Right atrium auricular region (tissue), 2 donors: ENCODE measurements at places on chromosomes 1 and 21. TPM values are rescaled to one million over a fixed set of nuclear protein-coding genes. Genes with fewer than 3 reads are reported as not detected.

The FAM151A gene
- 0.63 TPM for total RNA-seq

GRCh38 chr1:101153692-101154091 lies 83.1 kb upstream of the S1PR1 start:
- no peaks in the 10 kb centered on the region for H3K36me3 ChIP-seq
- no peaks in the 10 kb centered on the region for H3K27me3 ChIP-seq
- H3K4me1 ChIP-seq = no peaks in the 10 kb centered on the region
- no peak for DNase-seq

DNA sequence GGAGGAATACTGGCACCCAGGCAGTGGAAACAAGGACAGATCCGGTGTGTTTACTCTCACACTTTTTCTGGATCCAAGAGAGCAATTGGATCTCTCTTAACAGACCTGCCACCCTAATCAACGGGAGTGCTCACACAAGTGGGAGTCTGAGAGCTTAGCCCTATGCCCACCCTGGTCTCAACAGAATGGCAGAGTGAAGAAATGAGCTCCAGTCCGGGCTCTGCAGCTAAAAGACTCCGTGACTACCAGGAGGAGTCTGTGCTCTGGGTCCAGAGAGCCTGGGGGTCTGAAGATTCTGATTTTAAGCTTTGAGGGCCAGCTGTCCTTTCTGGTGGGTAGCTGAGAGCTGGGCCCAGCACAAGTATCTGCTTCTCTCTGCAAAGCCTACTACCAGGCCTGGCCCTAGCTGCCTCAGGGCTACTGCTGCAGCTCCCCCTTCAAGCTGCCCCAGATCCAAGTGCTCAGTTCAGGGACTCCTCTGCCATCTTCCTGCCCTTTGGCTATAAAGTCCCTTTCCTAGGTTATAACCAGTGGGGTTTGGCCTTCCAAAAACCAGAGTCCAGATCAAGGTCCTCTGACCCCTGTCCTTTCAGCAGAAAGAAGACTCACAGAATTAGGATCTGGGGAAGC lies 3.9 kb downstream of the S100A9 start:
- no peak for DNase-seq
- no peaks in the 10 kb centered on the region for H3K27me3 ChIP-seq
- no peaks in the 10 kb centered on the region for H3K36me3 ChIP-seq
- no peak overlapping the region for H3K27ac ChIP-seq

The LINGO4 gene
- total RNA-seq = 0.20 TPM

- DNase-seq = no peak
Measured at GRCh38 chr1:24536391-24536840, 19.5 kb upstream of the NCMAP start.

The CLDN17 gene
- not detected for total RNA-seq

DNA sequence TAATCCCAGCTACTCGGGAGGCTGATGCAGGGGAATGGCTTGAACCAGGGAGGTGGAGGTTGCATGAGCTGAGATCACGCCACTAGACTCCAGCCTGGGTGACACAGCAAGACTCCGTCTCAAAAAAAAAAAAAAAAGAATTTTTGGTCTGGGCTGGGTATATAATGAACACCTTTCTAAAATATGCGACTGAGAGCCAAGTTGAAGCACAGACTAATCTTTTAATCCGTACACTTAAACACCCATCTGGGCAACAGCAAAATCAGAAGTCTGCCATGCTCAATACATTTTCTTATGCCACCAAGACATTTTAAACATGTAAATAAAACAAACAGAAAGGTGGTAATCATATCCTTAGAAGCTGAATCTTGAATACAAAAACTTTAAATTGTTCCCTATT lies 31.6 kb upstream of the ABCB10 start:
- peaks cover 27% of the 10 kb centered on the region for H3K36me3 ChIP-seq
- H3K4me1 ChIP-seq = no peaks in the 10 kb centered on the region
- no peak overlapping the region for H3K4me3 ChIP-seq
- no peaks in the 10 kb centered on the region for H3K27me3 ChIP-seq
- DNase-seq = no peak

DNA sequence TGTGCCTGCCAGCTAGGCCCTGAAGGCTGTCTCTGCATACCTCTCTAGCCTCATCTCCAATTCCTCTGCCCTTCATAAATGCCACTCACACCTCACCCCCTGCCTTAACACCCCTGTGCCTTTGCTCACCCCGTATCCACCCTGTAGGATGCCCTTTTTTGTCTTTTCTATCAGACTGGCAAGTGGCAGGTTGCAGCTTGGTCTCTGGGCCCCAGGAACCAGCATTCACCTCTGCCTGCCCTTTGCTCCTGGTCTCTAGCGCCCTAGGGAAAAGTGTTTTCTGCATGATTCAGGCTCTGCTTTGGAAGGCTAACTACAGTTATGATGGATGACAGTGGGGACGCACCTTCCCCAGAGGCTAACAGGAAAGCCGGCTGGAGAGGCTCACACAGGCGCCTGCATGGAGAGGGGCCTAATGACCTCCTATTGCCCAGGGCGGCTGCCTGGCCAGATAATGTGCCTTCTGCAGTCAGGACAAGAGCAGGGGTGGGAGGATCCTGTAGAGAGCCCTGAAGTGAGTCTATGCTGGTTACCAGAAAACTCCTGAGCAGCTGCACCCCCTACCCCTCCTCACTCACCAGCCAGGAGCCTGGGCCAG lies 11.2 kb downstream of the KANK4 start:
- no peaks in the 10 kb centered on the region for H3K27me3 ChIP-seq
- H3K27ac ChIP-seq = no peak overlapping the region
- no peaks in the 10 kb centered on the region for H3K4me1 ChIP-seq

- H3K4me1 ChIP-seq = no peaks in the 10 kb centered on the region
- H3K4me3 ChIP-seq = no peak overlapping the region
- no peak overlapping the region for H3K27ac ChIP-seq
Measured at GRCh38 chr1:22717037-22717760, 6.6 kb downstream of the EPHB2 start.

DNA sequence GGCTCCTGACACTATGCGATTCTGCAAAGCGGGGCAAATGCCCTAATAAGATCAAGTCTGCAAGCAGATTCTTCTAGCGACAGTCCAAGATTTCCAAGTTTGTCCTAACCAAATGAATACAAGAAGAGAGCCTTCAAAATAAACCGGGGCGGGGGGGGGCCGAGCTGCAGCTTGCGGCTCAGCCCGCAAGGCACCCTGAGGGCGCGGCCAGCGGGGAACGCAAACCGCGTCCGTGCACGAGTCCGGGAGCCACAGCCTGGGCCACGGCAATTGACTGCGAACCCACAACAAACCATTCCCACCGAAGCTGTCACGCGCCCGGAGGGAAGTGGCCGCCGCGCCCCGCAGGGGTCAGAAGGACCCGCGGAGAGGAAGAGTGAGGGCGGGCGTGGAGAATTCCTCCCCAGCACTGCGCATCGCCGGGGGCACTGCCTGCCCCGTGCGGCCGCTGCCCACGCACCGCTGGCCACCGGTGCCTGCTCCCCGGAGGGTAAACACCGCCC lies 687 bp downstream of the TGFBR3 start:
- H3K27ac ChIP-seq = peak overlapping the region; percentile 96
- peak overlapping the region; percentile 94 for H3K4me3 ChIP-seq
- no peaks in the 10 kb centered on the region for H3K36me3 ChIP-seq
- no peak for DNase-seq
- H3K4me1 ChIP-seq = no peaks in the 10 kb centered on the region
- no peaks in the 10 kb centered on the region for H3K27me3 ChIP-seq

DNA sequence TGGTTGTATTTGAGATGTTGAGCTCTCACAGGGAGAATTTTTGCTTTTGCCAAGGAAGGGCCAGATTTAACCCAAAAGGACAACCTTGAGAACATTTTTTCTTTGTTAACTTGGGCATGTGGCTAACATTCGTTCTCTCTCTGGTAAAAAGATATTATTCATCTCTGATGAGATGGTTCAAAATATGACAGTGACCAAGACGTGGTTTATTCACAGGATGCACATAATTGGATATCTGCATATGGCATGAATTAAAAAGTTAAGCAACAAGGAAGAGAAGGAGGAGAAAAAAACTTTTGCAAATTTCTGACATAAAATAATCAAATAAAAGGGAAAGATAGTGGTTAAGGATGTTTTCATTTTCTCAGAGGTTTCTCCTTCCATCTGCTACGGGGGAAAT lies 43.1 kb upstream of the BCL10 start:
- H3K4me1 ChIP-seq = no peaks in the 10 kb centered on the region

GRCh38 chr21:30478004-30478403 lies 2.2 kb downstream of the KRTAP19-1 start:
- no peak overlapping the region for H3K27ac ChIP-seq
- H3K36me3 ChIP-seq = no peaks in the 10 kb centered on the region
- no peak overlapping the region for H3K4me3 ChIP-seq

DNA sequence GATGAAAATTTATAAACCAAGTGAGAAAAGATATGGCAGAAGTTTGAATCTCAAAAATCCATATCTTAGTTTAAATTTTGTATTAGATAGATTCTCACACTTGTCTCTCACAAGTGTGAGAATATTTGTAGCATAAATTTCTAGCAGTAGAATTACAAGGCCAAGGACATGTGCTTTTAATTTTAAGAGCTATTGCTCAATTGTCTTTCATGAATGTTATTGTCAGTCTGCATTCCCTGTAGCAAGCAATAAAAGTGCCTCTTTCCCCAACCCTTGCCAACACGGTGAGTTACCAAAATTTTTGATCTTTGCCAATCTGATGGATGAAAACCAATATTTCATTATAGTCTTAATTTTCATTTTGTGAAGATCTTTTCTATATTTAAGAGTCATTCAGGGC lies 64.0 kb downstream of the CTH start:
- no peaks in the 10 kb centered on the region for H3K36me3 ChIP-seq
- no peak overlapping the region for H3K4me3 ChIP-seq
- no peaks in the 10 kb centered on the region for H3K4me1 ChIP-seq
- H3K27ac ChIP-seq = no peak overlapping the region

GRCh38 chr1:246947255-246947654 lies 15.5 kb upstream of the AHCTF1 start:
- H3K4me3 ChIP-seq = no peak overlapping the region
- H3K27me3 ChIP-seq = no peaks in the 10 kb centered on the region
- peak; percentile 84 for DNase-seq
- H3K36me3 ChIP-seq = no peaks in the 10 kb centered on the region
- no peaks in the 10 kb centered on the region for H3K4me1 ChIP-seq
- H3K27ac ChIP-seq = peak overlapping the region; percentile 66

DNA sequence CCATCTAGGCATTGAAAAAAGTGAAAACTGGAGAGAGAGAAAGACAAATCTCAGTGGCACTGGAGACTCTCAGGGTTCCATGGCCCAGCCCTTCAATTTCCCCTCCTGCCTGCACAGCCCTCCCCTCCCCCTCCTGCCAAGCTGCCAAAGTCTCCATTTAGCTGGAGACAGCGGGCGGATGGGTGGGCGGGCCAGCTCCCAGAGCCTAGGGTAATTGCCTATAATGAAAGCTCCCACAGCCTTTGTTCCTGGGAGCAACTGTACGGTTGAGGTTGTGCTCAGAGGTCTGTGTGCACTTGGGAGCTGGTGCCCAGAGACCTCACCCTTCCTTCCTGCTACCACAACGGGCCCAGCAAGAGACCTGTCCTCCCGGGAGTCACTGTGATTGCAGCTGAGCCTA lies 89.6 kb downstream of the NAV1 start:
- no peaks in the 10 kb centered on the region for H3K27me3 ChIP-seq
- H3K4me3 ChIP-seq = no peak overlapping the region
- H3K36me3 ChIP-seq = no peaks in the 10 kb centered on the region
- DNase-seq = no peak

GRCh38 chr1:18155881-18156385 lies 48.3 kb downstream of the IGSF21 start:
- H3K27me3 ChIP-seq = no peaks in the 10 kb centered on the region
- H3K36me3 ChIP-seq = no peaks in the 10 kb centered on the region
- no peak overlapping the region for H3K27ac ChIP-seq

GRCh38 chr1:208090388-208091301 lies 153.5 kb downstream of the PLXNA2 start:
- H3K27me3 ChIP-seq = no peaks in the 10 kb centered on the region
- H3K27ac ChIP-seq = peak overlapping the region; percentile 15
- H3K36me3 ChIP-seq = peaks cover 21% of the 10 kb centered on the region
- H3K4me3 ChIP-seq = no peak overlapping the region

The NUAK2 gene
- total RNA-seq = 1.7 TPM

The OR2G6 gene
- not detected for total RNA-seq

- H3K4me3 ChIP-seq = no peak overlapping the region
- H3K27me3 ChIP-seq = no peaks in the 10 kb centered on the region
- no peaks in the 10 kb centered on the region for H3K4me1 ChIP-seq
Measured at GRCh38 chr1:117535821-117536220, 70.0 kb upstream of the TENT5C start.

GRCh38 chr21:10273196-10273595 lies 248.2 kb upstream of the TPTE start:
- H3K27me3 ChIP-seq = no peaks in the 10 kb centered on the region
- no peak overlapping the region for H3K27ac ChIP-seq
- H3K4me1 ChIP-seq = no peaks in the 10 kb centered on the region
- no peak for DNase-seq
- H3K36me3 ChIP-seq = no peaks in the 10 kb centered on the region

The CRYZL1 gene
- total RNA-seq = 19.0 TPM

The APCS gene
- not detected for total RNA-seq

The S100A7A gene
- not detected for total RNA-seq

DNA sequence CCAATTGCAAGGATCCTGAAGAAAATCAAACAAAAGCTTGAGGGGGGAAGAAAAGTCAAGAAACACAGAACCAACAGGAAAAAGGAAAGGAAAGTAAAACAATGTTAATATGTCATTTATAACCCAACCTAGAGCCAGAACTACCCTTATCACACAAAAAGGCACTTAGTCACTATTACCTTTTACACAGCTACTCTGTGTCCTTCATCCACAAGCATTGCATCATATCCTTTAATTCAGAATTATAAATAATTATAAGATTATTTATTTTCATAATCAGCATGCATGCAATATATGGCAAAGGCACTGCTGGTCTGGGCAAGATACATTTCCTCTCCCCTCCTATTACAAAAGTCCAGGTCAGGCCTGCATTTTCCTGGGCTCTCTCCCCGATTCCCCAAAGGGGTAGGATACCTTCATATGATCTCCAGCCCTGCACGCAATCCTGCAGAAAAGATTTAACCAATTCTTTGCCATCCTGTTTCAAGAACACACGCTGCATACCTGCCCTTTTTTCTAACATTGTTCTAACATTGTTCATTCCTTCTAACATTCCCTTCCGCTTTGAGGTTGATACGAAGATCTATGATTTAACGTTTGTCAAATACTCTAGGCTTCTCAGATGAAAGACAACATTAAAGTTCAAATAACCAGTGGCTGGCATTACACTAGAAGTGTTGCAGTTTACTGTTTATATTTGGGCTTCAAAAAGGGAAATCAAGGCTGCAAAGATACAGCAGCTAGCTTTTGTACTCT lies 4.3 kb downstream of the PTPN14 start:
- H3K27ac ChIP-seq = no peak overlapping the region
- H3K4me3 ChIP-seq = no peak overlapping the region
- H3K36me3 ChIP-seq = no peaks in the 10 kb centered on the region
- H3K27me3 ChIP-seq = no peaks in the 10 kb centered on the region
- H3K4me1 ChIP-seq = no peaks in the 10 kb centered on the region
